ENCODE measurements at places on chromosomes 7 and 10.

GRCh38 chr7:32605032-32605431 is 109.7 kb downstream of the AVL9 start:
- DNase-seq, result no peak

DNA sequence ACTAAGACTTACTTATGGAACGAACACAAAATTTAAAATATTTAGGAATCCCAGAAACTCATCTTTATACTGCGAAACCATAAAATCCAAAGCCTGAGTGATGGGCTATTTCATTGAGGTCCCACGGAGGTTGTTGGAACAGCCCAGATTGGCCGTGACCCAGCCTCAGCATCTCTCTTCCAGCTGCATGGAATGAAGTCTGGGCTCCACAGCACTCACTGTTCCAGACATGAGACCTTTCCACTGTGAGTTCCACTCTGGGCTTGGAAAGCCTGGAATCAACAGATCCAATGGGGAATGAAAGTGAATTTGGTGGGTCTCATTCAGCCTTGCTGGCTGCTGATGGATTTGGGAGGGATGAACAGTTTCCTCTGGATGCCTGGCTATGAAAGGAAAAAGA is 184.9 kb downstream of the EMX2 start:
- DNase-seq, result no peak

DNA sequence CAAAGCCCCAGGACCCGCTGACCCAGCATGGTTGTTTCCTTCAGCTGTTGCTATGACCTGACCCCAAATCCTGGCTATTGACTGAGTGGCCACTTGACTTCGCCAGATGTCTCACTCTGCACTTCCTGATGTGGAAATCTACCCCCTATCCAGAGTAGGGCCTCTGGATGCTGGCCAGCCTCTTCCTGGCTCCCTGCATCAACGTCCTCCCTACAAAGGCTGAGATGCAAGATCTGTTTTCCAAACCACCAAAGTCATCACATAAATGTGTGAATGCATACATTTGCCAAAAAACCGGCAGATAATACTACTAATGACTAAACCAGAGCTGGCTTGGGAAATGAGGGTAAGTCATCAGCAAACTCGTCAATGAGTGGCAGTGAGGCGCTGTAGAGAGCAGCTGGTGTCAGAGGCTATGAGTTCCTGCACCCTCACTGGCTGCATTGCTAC is 70.4 kb downstream of the PYROXD2 start:
- DNase-seq, result peak; percentile 92

- DNase-seq, result peak; percentile 91
Observed at GRCh38 chr10:3099291-3100092, 32.1 kb downstream of the PFKP start.

- DNase-seq, result no peak
Observed at GRCh38 chr10:11065567-11065966, 47.9 kb downstream of the CELF2 start.

DNA sequence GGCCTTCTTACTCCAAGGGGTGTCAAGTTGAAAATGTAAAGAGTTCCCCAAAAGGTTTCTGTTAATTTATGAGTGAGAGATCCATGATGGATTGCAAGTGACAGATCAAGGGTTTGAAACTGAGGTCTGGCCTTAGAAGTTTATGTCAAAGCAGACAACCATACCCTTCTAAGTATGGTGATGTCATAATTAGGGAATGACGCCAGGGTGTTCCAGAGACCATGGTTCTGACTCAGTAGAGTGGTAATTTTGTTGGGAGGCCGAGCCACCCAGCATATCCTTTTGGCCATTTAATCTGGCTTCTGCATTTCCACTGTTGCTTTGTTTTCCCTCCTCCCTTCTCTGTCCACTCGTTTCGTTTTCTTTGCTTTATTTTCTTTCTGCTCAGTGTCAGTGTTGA is 2.7 kb downstream of the TRUB1 start:
- DNase-seq, result peak; percentile 55

GRCh38 chr7:107857541-107857912 is 33.5 kb upstream of the DLD start:
- peak; percentile 10 for DNase-seq

GRCh38 chr10:85316276-85316675 is 987.9 kb downstream of the CCSER2 start:
- DNase-seq, result no peak

DNA sequence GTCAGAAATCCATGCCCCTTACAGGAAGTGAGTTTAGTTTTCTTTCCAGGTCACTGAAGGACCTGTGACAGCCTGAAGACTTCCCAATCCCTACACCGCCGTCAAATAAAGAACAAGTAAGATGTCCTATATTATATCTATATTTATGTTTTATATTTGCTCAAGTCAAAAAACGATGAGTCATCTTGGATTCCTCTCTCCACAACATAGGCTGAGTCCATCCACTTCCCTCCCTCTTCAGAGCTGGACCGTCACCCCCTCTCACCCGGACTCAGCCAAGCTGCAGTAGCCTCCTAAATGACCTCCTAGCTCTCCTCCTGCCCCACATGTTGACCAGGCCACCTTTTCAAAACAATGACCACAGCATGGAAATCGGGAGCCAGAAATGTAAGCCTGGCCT is 53.5 kb downstream of the GLI3 start:
- DNase-seq, result no peak

- DNase-seq, result no peak
Observed at GRCh38 chr7:50317697-50318669, 13.5 kb downstream of the IKZF1 start.

DNA sequence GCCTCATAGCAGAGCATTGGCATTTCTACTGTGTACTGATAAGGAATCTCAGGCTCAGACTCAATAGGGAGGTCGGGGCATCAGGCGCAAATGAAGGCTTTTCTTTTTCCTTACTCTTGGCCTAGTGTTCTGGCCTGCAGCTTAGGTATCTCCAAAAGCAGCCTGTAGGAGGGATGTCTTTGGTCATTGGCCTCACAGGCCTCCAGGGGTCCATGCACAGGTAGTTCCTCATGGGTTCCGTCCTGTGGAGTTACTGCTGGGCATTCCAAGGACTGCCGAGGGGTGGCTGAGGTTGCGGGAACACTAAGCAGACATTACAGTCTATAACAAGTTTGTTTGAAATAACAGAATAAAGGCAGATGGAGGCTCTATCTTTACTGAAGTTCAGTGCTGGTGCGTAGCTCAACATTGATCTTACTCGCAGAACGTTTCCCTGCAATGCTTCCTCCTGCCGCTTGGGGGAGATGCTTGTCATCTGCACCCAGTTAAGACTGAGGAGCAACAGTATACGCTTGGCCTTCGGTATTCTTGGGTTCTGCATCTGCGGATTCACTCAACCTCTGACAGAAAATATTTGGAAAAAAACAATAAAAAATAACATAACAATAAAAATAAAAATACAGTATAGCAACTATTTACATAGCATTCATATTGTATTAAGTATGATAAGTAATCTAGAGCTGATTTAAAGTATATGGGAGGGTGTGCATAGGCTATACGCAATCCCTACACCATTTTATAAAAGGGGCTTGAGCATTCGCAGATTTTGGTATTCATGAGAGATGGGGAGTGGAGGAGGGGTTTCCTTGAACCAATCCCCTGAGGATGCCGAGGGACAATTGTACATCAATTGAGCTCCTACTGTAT is 58.9 kb downstream of the SH2D4B start:
- peak; percentile 29 for DNase-seq

Data from fibroblast of lung (primary cell).